ENCODE measurements at places on chromosomes 13 and 19.

GRCh38 chr13:76948149-76948548 is at the start of gene ACOD1:
Gene ACOD1 (plus strand): TSS chr13:76948511. CDS start chr13:76948559, 48 bp downstream.
- no peak for DNase-seq

- DNase-seq: no peak
Measured at GRCh38 chr19:7373862-7374261, 25.1 kb downstream of the ARHGEF18 start.

GRCh38 chr19:46787331-46788261 is 798 bp downstream of the SLC1A5 start:
- DNase-seq: no peak

DNA sequence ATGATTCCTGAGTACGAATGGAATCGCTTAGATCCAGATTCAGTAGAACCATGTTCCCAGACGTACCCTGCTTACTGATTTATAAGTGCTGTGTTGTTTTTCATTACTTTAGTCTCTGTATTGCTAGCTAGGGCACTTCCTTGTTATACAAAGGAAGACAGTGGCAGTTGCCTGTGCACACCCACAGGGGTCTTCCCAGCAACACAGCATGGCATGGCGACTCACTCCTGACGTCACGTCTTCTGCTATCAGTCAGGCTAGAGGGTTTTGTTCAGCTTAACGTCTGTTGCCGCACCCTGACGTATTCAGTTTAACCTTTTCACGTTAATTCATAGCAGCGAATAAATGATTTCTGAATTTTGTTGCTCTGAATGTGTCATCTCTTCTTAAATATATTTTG is 295.1 kb downstream of the MYO16 start:
- no peak for DNase-seq

GRCh38 chr13:76634431-76635191 is 251.6 kb downstream of the KCTD12 start:
- no peak for DNase-seq

DNA sequence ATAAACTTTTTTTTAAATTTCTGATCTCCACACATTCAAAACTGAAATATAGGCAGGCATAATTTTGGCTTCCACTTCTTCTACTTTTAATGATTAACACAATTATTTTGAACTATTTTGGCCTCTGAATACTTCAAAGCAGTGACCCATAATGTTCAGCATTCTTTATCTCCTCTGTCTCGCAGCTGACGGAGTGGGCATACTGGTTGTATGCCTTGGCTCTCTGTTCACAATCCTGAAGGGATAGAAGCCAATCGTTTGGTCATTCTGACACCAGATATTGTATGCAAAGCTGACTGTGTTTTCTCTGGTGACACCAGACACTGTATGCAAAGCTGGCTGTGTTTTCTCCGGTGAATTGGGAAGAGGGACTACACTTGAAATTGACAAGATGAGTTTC is 833.0 kb downstream of the EFNB2 start:
- no peak for DNase-seq

DNA sequence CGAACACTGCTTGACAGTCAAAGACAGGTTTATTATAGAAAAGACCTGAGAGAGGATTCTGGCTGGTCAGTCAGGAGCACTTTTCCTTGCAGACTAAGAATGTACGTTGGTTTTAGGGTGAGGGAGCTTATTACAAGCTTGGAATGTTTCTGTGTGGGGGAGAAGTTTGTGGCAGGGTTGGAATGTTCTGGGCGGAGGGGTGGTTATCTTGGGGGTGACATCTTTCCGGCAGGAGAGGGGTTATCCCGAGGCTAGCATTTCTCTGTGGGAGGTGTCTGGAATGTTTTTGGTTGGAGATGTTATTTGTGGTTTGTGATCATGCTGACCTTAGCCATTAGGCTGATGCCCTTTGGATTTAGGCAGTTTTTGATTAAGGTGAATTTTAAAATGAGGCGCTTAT is 61.8 kb downstream of the ZNF136 start:
- DNase-seq: no peak

DNA sequence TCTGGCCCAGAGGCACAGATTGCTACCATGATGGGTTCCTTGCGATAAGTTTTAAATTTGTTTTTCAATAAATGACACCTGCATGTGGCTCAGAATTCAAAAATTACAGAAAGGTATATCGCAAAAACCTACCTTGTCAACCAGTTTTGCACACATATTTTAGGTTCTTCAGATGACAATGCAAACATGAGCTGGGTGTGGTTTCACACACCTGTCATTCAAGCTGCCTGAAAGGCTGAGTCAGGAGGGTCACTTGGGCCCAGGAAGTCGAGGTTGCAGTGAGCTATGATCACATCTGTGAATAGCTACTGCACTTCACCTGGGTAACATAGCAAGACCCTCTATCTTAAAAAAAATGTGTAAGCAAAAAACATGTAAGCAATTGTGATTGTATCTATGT is 56.1 kb downstream of the DNM2 start:
- no peak for DNase-seq

GRCh38 chr19:12294249-12295158 is at the start of gene ZNF44:
Gene ZNF44 (minus strand): TSS chr19:12294883. CDS start chr19:12294694, 189 bp downstream.
- DNase-seq: peak; percentile 74

GRCh38 chr13:33106656-33107360 is 90.6 kb downstream of the KL start:
- no peak for DNase-seq

GRCh38 chr13:97360610-97361009 is 73.4 kb upstream of the RAP2A start:
- no peak for DNase-seq

- DNase-seq: no peak
Measured at GRCh38 chr19:2266183-2266993, 10.2 kb upstream of the JSRP1 start.

GRCh38 chr13:110503037-110503901 is 58.3 kb downstream of the RAB20 start:
- no peak for DNase-seq

DNA sequence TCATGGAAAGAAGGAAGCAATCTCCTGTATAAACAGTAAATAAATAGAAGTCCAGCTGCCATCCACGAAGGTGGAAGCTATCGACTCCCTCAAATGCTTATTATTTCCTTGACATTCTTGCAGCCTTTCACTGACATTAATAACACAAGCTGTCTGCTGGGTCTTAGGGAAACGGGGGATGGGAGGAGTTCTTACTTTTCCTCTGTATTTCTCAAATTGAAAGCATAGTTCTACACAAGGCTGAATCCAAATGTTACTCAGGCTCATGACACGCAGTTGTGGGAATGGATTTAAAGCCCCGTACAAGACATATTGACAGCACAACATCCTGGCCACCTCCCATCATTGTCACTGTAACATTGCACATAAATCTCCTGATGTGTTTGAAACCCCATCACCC is 4.0 kb downstream of the SERPINE3 start:
- no peak for DNase-seq

DNA sequence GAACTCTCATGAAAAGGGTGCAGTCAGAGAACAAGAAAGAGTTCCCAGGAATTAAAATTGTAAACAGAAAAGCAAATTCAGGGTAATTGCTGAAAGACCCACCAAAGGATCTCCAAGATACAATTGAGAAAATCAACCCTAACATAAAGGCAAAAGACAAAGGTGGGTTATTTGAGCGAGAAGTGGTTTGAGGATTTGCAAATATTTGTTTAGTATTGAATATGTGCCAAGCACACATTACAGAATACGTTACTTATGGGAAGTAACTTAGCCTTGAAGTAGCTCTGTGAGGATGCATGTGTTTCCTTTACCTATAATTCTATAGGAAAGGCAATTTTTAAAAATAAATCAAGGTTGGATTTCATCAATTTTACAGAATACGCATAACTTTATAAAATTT is 10.0 kb upstream of the CEACAM21 start:
- no peak for DNase-seq

- DNase-seq: no peak
Measured at GRCh38 chr19:40421993-40422747, 3.6 kb downstream of the SERTAD1 start.

DNA sequence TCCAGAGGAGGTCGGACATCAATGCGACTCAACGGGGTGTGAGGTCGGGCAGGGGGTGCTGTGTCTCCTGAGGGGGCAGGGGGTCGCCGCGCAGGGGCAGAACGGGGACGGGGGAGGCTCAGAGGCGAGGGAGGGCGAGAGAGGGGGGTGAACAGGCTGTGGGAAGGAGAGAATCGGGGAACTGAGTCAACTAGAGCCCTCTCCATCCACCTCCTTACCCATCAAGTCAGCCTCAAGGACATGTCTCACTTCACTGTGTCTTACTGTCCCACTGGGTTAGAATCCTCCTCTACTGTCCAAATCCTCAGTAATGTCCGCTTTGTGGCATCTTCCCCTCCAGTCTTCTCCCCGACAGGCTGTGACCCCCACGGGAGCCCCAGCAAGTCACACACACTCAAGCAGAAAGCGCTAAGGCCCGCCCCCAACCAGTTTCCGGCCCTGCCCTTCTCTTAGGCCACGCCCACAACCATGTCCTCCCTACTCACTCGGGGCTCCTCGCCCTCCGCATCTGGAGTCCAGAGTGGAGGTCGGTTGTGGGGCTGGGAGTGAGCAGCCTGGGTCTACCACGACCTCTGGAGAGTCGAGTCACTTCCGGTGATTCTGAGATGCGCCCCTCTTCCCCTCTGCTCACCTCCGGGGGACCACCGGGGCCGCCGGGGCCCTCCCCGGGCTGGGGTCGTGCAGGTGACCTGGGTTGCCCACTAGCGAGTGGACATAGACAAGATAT is 9.3 kb downstream of the PLEKHA4 start:
- DNase-seq: no peak

GRCh38 chr13:53250272-53250875 is 221.8 kb downstream of the OLFM4 start:
- DNase-seq: no peak

DNA sequence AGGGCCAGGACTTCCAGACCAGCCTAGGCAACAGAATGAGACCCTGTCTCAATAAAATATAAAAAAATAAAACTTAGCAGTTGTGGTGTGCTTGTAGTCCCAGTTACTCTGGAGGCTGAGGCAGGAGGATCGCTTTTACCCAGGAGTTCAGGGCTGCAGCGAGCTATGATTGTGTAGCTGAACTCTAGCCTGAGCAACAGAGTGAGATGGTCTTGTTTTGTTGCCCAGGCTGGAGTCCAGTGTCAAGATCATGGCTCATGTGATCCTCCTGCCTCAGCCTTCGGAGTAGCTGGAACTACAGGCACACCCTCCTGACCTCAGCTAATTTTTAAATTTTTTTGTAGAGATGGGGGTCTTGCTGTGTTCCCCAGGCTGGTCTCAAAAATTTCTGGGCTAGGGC is 4.3 kb upstream of the JUNB start:
- no peak for DNase-seq

DNA sequence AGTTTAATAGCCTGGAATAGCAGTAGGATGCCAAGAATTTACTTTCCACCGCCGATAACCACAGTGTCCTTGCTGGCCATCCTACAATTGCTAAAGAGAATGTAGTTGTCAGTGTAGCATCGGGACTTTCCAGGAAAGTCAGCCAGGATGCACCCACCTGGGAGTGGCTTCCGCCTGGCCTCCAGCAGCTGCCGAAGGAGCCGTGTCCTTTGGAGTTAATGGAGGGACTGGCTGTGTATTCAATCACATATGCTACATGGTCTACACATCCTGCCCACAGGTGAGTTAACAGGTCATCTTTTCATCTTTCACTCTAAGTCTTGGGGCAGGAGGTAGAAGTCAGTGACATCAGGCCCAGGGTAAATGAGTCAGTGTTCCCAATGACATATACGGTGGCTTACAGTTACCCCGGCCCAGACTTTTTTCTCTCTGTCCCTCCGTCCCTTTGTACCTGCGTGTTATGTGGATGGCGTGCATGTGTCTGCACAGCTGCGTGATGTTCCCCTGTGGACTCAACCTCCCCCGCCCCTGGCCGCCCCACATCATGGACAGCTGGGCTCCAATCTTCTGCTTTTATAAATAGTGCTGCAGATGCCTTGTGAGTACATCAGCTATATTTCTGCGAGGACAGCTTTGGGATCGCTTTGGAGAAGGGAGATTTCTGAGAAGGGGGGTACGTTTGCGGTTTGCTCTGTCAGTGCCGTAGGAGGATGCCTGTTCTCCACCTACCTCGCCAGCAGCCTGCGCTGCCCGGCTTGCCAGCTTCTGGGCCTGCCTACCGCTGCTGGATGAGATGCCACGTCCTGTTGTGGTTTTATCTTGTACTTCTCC is 63.1 kb downstream of the ATP11A start:
- DNase-seq: no peak

GRCh38 chr19:39951065-39951650 is 16.7 kb upstream of the FCGBP start:
- DNase-seq: no peak

DNA sequence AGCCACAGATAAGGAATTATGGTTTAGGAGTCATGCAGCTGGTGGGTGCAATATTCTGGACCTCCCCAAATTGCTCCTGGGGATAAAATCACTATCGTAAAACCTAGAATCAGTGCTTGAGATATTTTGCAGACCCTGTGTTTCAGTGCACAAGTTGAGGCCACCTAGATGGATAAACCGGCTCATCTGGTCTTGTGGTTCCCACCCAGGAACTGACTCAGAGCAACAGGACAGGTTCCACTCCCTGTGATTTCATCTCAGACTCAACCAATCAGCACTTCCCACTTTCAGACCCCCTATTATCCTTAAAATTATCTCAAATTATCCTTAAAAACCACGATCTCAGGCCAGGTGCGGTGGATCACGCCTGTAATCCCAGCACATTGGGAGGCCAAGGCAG is 21.0 kb downstream of the FBXL12 start:
- DNase-seq: no peak

DNA sequence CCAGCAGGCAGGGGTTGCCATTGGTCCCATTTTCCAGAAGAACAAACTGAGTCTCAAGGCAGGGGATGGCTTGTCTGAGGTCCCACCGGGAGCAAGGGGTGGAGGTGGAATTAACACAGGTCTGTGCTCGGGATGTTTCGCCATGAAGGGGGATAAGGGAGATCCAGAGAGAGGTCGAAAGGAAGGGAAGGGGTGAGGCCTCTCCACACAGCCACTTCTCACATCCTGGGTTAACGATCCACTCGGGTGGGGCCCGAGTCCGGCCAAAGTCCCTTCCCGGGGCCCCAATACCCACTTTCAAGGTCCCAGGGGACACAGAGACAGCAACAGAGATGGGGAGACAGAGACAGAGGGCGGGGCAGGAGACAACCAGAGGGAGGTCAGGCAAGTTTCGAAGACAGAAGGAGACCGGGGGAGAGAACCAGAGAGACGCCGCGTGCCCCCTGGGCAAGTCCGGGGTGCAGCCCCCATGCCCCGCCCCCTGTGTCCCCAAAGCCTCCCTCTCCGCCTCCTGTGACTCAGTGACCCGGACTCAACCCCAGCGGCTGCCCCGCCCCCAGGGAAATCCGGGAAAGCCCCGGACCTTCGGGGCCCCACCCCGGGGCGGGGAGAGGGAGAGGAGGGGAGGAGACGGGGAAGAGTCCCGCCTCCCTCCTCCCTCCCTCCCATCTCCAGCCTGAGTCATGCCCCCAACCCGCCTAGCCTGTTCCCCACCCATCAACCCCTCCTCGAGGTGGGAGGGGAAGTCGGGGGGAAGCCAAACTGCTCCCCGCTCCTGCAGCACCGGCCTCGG is 1.4 kb upstream of the BCL3 start:
- DNase-seq: peak; percentile 88

GRCh38 chr19:2208975-2209374 is 27.2 kb downstream of the PLEKHJ1 start:
- no peak for DNase-seq

GRCh38 chr13:21078501-21078900 is 17.1 kb upstream of the LATS2 start:
- no peak for DNase-seq

GRCh38 chr19:19169236-19170052 is 619 bp downstream of the MEF2B start:
- no peak for DNase-seq

- DNase-seq: no peak
Measured at GRCh38 chr19:42161616-42162263, 29.5 kb upstream of the POU2F2 start.
